Esophagus mucosa (tissue), 1 donor: ENCODE measurements at places on chromosomes 2 and 18. TPM values are rescaled to one million over a fixed set of nuclear protein-coding genes. Genes with fewer than 3 reads are reported as not detected.

KIF5C gene
- total RNA-seq, result 0.08 TPM

GRCh38 chr18:47151439-47151838 is 1.1 kb upstream of the HDHD2 start:
- ATAC-seq, result no peak

DNA sequence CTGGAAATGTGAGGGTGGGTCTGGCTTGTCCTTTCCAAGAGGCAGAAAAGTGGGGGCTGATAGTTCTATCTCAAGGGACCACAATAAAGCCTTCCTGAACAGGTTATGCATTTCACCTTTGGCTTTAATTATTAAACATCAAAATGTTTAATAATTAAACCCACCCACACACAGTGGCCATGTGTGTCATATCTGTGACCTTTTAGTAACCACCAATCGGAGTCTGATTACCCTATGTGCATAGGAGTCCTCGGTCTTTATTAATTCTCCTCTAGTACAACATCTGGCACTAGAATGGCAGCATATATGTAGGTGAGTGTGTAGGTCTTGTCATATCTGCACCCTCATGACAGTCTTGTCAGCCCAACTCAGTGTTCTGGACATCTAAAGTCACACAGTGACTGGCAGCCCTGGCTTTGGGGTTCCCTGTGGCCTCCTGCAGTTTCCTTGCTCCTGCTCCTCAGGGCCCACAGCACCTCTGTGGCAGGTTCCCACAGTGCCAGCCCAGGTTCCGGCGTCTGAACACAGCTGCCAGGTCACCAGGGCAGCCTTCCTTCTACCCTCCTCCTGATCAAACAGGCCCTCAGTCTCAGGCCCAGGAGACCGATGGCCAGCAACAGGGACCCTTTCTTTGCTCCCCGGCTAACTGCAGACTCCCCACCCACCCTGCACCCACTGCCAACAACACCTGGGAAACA is 100.9 kb downstream of the MTCL1 start:
- ATAC-seq, result no peak

GALNT14 gene
- total RNA-seq, result 26.7 TPM

TTN gene
- total RNA-seq, result 1.5 TPM

DNA sequence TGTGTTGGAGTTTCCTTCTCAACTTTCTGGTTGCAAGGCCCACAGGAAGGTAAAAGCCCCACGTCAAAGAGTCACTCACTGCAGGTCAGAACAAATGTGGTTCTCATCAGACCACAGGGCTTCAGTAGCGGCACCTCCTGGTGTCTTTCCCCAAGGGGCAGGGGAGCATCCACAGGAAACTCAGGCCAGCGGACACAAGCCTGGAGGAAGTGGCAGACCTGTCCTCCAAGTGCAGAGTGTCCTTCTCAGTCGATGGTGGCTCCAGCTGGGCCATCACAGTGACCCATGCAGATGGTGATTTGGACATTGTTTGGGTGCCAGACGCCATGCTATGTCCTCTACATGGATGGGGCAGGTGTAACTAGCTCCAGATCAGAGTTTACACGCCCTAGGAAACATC is 84.9 kb downstream of the ACKR3 start:
- ATAC-seq, result no peak

GRCh38 chr2:179020156-179020750 is 29.7 kb downstream of the CCDC141 start:
- peak; percentile 56 for ATAC-seq

DNA sequence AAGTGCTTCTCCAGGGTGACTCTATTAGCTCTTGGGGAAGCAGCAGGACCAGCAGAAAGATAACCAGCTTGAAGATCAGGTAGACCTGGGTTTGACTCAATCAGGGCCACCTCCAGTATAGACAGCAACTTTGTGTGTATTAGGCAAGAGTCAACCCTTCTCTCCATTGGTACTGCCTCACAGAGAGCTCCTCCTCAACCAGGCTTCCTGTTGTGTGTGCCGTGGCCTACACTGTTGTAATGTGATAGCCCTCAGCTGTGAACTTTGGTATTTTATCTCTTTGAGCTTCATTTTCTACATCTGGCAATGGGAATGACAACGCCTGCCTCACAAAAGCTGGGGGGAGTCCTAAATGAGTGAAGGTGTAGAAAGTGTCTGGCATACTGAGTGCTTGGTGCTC is 17.0 kb upstream of the MAP3K20 start:
- peak; percentile 53 for ATAC-seq

GRCh38 chr18:8831112-8831511 is 125.8 kb downstream of the MTCL1 start:
- ATAC-seq, result no peak

MYO3B gene
- total RNA-seq, result 0.24 TPM

GRCh38 chr2:85956646-85957039 is 67.9 kb upstream of the ST3GAL5 start:
- no peak for ATAC-seq

- no peak for ATAC-seq
Observed at GRCh38 chr18:38612904-38613303, 1047.3 kb upstream of the CELF4 start.

RAB6C gene
- not detected for total RNA-seq

PLEK gene
- total RNA-seq, result 1.00 TPM

GRCh38 chr2:98759338-98759737 is 28.4 kb upstream of the MGAT4A start:
- no peak for ATAC-seq

GRCh38 chr18:28267276-28267675 is 90.3 kb upstream of the CDH2 start:
- ATAC-seq, result no peak
